ENCODE measurements at places on chromosomes 6 and 20. TPM values are rescaled to one million over a fixed set of nuclear protein-coding genes. Genes with fewer than 3 reads are reported as not detected.

FKBP1C gene
- 2.1 TPM for total RNA-seq

MYO6 gene
- 6.1 TPM for total RNA-seq

TGM3 gene
- 0.12 TPM for total RNA-seq

CCDC170 gene
- 0.07 TPM for total RNA-seq

CD93 gene
- not detected for total RNA-seq

TCP1 gene
- 217 TPM for total RNA-seq

SEL1L2 gene
- not detected for total RNA-seq

CDH4 gene
- total RNA-seq = 10.3 TPM

ERVFRD-1 gene
- not detected for total RNA-seq

GPR6 gene
- total RNA-seq = not detected

TCP11 gene
- not detected for total RNA-seq

NNAT gene
- total RNA-seq = not detected
